MG63 (cell line): ENCODE measurements at places on chromosomes 7 and 10. TPM values are rescaled to one million over a fixed set of nuclear protein-coding genes. Genes with fewer than 3 reads are reported as not detected.

Gene SEC31B
- total RNA-seq = 0.72 and 1.2 TPM in 2 replicates

Gene EPHA1
- total RNA-seq = not detected in 2 replicates

Gene RAB18
- total RNA-seq = 41.3 and 61.0 TPM in 2 replicates

Gene MKX
- 33.7 and 36.4 TPM in 2 replicates for total RNA-seq

Gene PIK3CG
- total RNA-seq = not detected in 2 replicates

Gene PON1
- not detected in 2 replicates for total RNA-seq

Gene PNLIPRP3
- not detected in 2 replicates for total RNA-seq

Gene SORCS1
- not detected in 2 replicates for total RNA-seq

Gene ARHGAP19
- total RNA-seq = 1.7 and 3.2 TPM in 2 replicates

Gene CALHM3
- total RNA-seq = not detected in 2 replicates

Gene BMPER
- 79.2 and 110 TPM in 2 replicates for total RNA-seq

Gene ATP6V0A4
- not detected in 2 replicates for total RNA-seq

Gene CFAP43
- 0.89 TPM in 1 of 2 replicates, not detected in the other for total RNA-seq

Gene SPDYE2B
- not detected in 2 replicates for total RNA-seq
